Substantia nigra (tissue), 51 donors: ENCODE measurements at places on chromosomes 11 and 22.

DNA sequence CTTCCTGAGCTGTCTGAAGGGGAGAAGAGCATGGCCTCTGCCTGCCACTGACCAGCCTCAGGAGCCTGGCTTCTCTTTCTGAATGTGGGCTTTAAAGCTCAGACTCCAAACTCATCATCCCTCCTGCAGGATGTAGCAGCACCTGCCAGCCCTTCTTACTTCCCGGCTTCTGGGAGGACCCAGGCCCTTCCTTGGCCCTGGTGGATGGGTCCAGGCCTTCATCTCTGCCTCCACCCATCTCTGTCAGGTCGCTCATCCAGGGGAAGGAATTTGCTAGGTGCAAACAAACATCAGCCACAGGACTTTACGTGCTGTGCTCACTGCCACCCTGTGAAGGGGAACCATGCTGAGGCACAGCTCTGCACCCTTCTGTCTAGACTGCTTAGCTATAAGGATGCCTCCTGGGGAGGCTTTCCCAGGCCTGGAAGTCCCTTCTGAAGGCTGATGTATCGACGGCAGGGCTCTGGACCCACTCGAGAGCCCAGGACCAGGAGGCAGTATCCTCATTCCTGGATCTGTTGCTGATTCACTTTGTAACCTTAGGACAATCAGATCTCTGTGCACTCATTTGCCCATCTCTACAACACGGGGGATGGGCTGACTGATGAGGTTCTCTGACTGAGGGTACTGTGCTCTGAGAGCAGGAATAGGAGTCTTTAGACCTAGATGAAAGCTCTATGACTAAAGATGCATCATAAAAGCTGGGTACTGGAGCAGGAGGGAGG lies 30.9 kb downstream of the USP35 start:
- no peak for DNase-seq

- DNase-seq, result no peak
Observed at GRCh38 chr22:17920992-17921650, 103.2 kb downstream of the MICAL3 start.

GRCh38 chr11:134145715-134146114 lies 76.8 kb downstream of the JAM3 start:
- no peak for DNase-seq

DNA sequence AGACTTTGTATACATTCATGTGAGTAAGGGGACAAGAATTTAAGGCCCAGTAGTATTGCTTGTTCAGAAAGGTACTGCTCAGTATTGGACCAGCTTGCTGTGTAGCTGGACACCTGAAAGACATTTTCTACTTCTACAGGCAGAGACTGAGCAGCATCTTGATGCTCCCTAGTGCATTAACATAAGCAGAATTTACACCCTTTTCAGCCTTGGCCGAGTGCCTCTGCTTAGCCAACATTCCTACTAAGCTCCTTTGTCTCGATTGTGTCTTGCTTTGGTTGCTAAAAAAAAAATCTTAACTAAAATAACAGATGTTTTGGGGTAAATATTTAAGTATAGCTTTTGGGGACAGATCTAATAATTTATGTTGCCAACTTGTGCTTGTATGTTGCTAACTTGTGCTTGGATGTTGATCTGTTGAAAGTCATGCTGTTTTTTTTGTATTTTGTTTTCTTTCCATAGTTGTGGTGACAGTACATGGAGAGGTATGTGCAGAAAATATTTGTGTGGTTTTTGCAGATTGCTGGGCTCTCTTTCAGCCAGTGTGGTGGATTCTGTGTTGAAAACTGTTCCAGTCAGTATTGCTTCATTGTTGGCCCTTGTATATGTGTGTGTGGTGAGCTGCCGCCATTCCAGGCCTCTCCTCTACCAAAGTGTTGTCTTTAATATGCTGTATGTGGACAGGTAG lies 3.7 kb downstream of the PTS start:
- DNase-seq, result no peak

DNA sequence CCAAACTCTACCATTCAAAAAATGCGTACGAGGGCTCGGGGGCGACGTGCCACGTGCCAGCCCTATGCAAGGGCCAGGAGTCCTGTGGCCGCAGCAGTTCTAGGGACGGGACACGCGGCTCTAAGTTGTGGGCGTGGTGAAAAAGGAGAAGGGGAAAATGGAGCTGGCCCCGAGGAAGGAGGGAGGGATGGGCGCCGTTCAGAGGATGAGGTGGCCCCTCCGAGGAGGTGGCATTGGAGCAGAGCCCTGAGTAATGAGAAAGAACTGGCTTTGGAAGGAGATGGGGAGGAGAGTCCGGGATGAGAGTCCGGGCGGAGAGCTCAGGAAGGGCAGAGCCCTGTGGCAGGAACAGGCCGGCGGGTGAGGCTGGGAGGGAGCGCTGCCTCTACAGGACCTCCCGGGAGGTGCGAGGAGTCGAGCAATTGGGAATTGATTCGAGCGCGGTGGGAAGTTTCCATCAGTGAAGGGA lies 21.0 kb downstream of the OTUB1 start:
- no peak for DNase-seq

GRCh38 chr11:122775675-122776271 lies 62.5 kb upstream of the CRTAM start:
- DNase-seq, result no peak

GRCh38 chr11:68313574-68314202 lies 1.3 kb downstream of the LRP5 start:
- DNase-seq, result no peak

GRCh38 chr11:122375687-122376399 lies 259.8 kb upstream of the BLID start:
- no peak for DNase-seq

GRCh38 chr22:19085233-19085718 lies 36.9 kb downstream of the DGCR2 start:
- DNase-seq, result no peak

GRCh38 chr11:61996933-61997332 lies 29.5 kb upstream of the FTH1 start:
- DNase-seq, result peak; percentile 60

DNA sequence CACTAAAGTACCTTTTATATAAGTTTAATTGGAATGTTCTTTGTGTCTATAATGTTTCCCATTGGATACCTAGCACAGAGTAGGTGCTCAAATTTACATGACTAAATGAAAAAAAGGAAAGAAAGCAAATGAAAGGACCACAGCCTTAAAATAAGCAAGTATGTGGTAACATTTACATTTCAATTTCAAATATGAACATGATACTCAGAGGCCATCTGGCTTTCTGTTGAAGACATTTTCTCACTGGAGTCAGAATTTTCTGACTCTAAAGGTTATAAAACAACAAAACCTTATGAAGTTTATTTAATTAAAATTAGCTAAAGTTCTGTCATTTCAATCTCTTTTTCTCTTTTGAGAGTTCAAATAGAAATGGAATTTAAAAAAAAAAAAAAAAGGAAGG lies 904 bp upstream of the ANGPTL5 start:
- DNase-seq, result no peak

DNA sequence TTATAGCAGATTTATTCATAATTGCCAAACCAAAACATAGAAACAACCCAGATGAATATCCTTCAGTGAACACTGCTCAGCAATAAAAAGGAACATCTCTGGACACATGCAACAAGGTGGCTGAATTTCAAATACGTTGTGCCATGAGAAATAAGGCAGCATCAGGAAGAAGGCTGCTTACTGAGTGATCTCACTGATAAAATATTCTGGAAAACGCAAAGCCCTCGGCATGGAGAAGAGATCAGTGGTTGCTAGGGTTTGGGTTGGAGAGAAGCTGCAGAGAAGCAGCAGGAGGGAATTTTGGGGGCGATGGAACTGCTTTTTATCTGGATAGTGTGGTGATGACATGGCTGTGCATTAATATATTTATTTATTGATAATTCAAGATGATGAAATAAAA lies 11.0 kb upstream of the SHANK2 start:
- no peak for DNase-seq

DNA sequence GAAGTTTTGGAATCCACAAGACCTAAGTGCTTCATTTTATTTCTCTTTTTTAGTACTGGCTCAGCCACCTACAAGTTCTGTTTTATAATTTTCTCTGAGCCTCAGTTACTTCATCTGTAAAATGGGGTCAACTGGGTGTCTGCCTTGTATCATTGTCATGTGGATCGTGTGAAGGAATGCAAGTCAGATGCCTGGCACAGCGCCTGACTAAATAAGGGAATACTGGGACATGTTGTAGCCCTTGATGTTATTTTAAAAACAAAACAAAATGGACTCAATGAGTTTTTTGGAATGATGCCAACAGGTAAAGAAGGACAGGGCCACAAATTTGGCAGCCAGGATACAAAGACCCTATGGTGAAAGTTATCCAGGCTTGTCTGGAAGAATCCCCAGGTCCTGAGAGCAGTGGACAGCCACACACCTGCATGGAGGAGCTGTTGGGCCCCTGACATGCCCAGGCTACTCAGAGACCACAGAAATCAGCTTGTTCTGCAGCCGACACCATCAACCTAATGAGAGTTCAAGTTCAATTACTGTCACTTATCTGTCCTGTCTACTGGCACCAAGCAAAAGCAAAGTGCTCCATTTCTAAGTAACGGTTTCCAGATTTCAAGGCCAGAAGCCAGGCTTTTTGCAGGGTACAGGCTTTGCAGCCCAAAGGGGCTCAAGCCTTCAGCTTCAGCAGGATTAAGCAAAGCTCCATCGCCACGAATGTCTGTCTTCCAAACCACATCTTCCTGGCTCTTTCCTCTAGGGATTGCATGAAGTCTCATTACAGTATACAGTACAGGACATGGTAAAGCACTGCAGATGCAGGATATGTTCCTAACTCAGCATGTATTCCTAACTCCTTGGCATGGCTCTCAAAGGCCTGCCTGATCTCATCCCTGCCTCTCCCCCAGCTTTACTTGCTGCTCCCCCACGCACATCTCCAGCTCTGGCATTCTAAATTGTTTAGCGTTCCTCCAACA lies 18.4 kb downstream of the DKK3 start:
- DNase-seq, result no peak

- DNase-seq, result no peak
Observed at GRCh38 chr11:112656772-112657428, 304.3 kb upstream of the NCAM1 start.

DNA sequence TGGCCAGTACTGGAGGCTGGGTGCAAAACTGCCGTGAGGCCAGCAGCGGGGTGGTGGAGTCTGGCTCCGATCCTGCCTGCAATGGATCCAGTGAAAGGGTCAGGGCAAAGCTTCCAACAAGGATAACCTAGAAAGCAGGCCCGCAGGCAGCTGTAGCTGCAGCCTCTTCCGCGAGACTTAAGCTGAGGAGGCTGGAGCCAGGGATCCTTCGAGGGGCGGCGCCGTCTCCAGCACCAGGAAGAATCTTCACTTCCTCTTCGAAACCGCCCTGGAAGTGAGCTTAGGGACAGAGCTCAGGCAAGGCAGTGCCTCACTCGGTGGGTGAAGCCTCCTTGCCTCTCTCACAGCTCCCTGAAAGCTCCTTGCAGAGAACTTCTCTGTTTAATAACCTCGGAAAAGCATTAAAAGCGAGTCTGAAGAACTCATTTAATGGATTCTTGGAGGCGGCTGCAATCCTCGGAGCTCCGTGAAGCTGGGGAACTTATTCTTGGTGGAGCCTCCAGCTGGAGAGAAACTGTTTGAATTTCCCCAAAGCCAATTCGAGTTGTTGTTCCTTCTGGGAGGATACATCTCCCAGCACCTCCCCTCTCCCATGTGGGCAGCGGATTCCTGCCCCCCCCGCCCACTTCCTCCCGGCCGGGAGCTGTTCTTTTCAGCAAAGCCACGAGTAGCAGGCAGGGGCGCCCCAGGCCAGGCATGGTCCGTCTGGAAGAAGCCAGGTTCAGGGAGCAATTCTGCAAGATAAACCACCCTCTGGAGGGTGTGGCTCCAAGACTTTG lies 169.9 kb downstream of the CTTN start:
- DNase-seq, result no peak

- no peak for DNase-seq
Observed at GRCh38 chr11:69376155-69377028, 82.4 kb downstream of the MYEOV start.

GRCh38 chr11:111360150-111361043 lies 18.7 kb downstream of the POU2AF1 start:
- no peak for DNase-seq

DNA sequence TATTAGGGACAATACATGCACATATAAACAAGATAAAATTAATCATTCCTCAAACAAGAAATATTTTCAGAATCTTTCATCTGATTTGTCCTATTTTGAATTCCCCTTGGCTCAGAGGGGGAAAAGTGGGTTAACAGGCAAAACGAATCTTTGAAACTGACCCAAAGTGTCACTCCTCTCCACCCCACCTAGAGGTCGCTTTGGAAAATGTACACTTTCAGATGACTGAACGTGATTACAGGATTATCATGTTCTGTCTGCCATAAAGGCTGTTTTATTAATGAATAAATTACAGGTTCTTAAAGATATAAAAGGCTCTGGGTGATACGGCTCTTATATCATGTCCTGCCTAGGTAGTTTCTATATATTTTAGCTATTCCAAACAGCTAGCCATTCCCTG lies 1735.0 kb downstream of the LRRC4C start:
- DNase-seq, result no peak

GRCh38 chr22:40855979-40856512 lies 393 bp downstream of the ST13 start:
- no peak for DNase-seq
